ENCODE measurements at places on chromosomes 12 and 14.

DNA sequence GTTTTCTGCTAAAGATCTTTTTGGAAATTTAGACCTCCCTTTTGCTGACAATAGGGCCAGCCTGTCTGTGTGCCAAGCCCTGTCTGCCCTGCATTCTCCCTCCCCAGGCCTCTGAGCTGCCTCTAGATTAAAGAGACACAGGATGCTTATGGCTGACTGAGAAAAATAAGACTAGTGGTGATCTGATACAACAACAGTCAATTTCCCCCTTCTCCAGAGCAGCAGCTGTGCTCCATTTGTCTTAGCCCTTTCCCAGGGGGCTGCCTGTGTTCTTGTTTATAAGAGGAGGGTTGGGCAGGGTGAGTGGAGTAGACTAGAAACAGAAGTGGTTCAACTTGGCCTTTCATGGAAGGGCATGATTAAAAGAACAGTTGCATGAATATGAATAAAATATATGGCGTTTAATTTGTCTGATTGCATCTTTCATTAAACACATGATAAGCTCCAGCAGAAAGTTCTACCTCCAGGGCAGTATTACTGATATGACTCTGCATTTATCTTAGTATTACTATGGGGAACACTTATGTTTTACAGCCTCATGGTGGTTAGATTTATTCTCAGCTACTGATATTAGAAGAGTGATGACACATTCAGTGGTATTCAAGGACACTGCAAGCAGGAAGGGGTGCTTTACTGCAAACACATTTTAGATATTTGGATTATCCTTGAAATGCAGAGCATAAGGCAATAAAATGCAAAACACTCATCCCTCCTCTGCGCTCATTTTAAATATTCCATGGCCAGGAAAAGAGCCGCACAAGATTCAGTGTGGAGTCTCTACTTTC, 150.2 kb upstream of the CLEC14A start:
- no peak for ATAC-seq

- no peak for ATAC-seq
These were observed 39.7 kb downstream of the SLC8A3 start for GRCh38 chr14:70148911-70149595.

DNA sequence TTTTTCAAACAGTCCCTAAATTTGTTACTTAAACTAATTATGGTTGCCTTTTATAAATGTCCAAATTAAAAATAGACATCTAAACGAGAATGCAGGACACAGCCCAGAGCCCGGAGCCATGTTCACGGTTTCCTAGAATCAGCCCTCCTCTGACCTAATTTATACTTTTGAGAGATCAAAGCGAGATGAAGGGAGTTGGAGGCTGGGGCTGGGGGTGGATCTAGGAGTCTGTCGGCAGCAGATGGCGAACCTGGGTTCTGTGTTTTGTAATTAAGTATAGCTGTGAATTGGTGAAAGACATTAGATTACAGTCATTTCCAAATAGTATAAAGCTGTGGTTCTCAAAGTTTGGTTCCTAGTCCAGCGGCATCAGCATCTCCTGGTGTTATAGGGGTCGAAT, 210.1 kb downstream of the SLC41A2 start:
- ATAC-seq, result no peak

- no peak for ATAC-seq
These were observed 590.5 kb upstream of the LRFN5 start for GRCh38 chr14:41016213-41016612.

DNA sequence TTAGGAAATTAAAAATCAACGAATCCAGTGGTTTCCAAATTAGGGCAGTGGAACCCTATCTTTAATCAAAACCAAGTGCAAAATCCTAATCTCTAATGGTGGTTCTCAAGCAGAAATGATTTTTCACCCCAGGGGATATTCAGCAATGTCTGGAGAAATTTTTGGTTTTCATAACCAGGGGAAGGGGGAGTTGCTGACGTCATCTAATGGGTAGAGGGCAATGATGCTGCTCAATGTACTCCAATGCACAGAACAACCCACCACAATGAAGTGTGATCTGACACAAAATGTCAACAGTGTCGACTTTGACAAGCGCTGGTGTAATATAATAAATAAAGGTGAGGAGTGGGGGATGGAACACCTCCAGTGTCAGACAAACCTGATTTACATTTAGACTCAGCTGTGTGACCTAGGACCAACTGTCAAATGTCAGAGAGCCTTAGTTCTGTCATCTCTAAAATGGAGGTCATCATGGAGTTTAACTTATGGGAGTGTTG, 81.5 kb downstream of the CMKLR1 start:
- no peak for ATAC-seq

GRCh38 chr14:99809360-99809759, 16.1 kb downstream of the EML1 start:
- peak; percentile 85 for ATAC-seq

DNA sequence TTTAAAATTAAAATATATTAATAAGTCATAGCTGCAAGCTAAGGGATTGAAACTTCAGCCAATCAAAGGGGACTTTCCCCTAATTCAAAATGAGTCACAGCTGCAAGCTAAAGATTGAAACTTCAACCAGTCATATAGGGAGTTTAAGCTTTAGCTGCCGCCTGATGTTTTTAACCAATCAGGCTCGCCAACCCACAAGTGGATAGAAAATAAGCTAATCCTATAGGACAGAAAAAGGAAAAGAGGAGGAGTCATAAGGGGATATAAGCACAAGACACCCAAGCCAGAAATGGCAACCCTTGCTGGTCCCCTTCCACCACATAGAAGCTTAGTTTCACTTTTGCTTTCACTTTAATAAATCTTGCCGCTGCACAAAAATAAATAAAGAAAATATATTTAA, 1154.6 kb downstream of the GALC start:
- no peak for ATAC-seq
